Nucleus accumbens (tissue), 56 donors: ENCODE measurements at places on chromosomes 7 and 10.

- DNase-seq: no peak
Measured at GRCh38 chr10:118904286-118904685, 125.2 kb upstream of the NANOS1 start.

DNA sequence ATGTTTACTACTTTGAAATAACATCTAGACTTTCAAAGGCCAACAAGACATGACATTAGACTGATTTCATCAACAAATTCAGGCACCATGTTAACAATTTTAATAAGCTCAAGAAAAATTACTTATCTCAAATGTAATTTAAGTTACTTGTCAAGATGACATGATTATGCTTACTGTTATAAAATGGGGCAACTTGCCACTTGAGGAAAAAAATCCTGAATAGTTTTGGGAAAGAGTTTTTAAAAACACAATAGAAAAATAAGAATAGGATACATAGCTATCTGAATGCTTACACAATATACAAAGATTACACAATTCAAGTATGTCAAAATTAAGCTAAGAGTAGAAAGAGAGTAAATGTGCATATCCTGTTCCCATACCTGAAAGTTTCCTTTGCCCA lies 85.4 kb downstream of the RNF32 start:
- DNase-seq: no peak

DNA sequence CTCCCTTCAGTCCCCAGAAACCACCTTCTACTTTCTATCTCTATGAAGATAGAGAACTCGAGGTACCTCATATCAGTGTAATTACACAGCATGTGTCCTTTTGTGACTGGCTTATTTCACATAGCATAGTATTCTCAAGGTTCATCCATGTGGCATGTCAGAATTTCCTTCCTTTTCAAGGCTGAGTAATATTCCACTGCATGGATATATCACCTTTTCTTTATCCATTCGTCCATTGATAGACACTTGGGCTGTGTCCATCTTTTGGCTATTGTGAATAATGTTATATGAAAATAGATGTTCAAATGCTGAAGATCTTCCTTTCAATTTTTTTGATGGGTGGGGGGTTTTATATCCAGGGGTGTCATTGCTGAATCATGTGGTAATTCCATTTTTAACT lies 91.8 kb upstream of the CCNY start:
- DNase-seq: no peak

DNA sequence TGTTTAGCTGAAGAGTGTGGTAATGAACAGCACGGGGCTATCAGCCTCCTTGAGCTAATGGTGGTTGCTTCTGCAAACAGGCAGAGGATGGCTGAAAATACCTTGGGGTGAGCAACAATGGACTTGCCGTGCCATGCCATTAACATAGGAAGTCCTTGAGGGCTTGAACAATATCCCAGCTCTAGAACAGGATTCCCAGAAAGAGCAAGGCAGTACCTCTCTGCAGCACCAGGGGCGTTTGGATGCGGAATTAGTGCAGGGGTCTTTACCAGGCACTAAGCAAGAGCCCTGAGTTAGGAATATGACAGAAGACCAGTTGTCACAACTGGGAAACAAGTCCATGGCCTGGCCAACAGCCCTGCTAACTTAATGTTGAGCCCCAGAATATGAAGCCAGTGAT lies 143.2 kb upstream of the COBL start:
- no peak for DNase-seq

GRCh38 chr10:133124357-133125211 lies 35.4 kb upstream of the KNDC1 start:
- peak; percentile 17 for DNase-seq

DNA sequence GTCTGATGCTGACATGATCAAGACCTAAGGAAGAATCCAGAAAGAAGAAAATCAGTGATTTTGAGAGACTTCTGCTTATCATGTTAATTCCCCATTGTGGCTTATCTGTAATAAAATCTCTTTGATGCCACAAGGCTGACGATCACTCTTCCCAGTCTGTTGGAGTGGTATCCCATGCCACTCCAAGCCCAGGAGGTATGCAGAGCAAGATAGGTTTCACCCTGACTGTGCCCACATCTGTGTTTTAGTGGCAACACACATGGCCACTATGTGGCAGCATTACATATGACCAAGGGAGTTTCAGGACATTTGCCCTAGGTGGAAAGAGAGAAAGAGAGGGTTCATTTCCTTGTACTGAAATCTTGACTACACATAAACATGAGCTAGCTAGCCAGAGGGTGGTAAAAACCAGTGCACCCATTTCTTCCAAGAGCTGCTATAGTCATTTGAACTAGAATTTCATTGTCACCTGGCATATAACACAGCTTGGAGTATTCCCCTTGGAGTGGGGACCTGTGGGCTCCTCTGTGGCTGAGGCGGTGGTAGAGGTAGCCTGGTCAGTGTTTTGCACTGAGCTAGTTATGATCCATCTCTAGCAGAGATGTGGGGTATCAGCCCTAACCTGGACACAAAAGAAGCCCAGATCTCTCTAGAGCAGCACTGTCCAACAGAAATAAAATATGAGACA lies 20.8 kb downstream of the LAMB4 start:
- DNase-seq: no peak

DNA sequence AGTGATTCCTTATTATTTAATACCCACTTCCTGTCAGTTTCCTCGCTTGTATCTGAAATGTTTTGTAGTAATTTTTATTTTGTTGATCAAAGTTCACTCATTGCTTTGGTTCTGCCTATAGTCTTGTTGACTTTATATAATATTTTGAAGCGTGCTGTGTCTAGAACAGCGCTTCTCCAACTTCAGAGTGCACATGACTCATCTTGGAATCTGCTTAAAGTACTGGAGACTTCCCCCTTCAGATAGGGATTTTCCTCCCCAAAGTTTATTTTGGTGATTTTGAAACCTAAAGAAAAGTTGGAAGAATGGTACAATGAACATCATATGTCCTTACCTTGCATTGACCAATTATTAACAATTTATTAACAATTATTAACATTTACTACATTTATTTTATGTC lies 5.8 kb downstream of the COMTD1 start:
- DNase-seq: no peak

- DNase-seq: no peak
Measured at GRCh38 chr10:72124989-72125388, 36.6 kb upstream of the SPOCK2 start.

- no peak for DNase-seq
Measured at GRCh38 chr7:78149787-78150186, 351.2 kb downstream of the PHTF2 start.

- DNase-seq: no peak
Measured at GRCh38 chr10:70271996-70272924, 11.5 kb downstream of the NPFFR1 start.
